ENCODE measurements at places on chromosomes 6 and 20.

- no peaks in the 10 kb centered on the region for H3K27me3 ChIP-seq
- H3K4me1 ChIP-seq = no peaks in the 10 kb centered on the region
- H3K27ac ChIP-seq = no peak overlapping the region
These were observed 265.4 kb upstream of the CDH4 start for GRCh38 chr20:60986506-60987156.

- H3K4me1 ChIP-seq = peaks cover 45% of the 10 kb centered on the region
- no peaks in the 10 kb centered on the region for H3K36me3 ChIP-seq
- H3K4me3 ChIP-seq = peak within 1 kb of the TSS; percentile 80
- H3K27me3 ChIP-seq = no peaks in the 10 kb centered on the region
- peak; percentile 98 for DNase-seq
- peak within 1 kb of the TSS; percentile 96 for H3K27ac ChIP-seq
These were observed at the start of gene RALY for GRCh38 chr20:33993576-33994221. Gene RALY, plus strand, starts transcription at chr20:33993911. Its CDS starts 78,164 bp downstream, at chr20:34072075.

- no peak overlapping the region for H3K4me3 ChIP-seq
- no peaks in the 10 kb centered on the region for H3K4me1 ChIP-seq
- H3K27ac ChIP-seq = no peak overlapping the region
- no peak for DNase-seq
- H3K27me3 ChIP-seq = no peaks in the 10 kb centered on the region
These were observed 205.7 kb upstream of the ARG1 start for GRCh38 chr6:131367206-131367873.

- H3K36me3 ChIP-seq = no peaks in the 10 kb centered on the region
- no peak overlapping the region for H3K27ac ChIP-seq
- no peaks in the 10 kb centered on the region for H3K4me1 ChIP-seq
- no peak for DNase-seq
- no peak overlapping the region for H3K4me3 ChIP-seq
- H3K27me3 ChIP-seq = no peaks in the 10 kb centered on the region
These were observed 35.4 kb upstream of the RCAN2 start for GRCh38 chr6:46526607-46527006.

DNA sequence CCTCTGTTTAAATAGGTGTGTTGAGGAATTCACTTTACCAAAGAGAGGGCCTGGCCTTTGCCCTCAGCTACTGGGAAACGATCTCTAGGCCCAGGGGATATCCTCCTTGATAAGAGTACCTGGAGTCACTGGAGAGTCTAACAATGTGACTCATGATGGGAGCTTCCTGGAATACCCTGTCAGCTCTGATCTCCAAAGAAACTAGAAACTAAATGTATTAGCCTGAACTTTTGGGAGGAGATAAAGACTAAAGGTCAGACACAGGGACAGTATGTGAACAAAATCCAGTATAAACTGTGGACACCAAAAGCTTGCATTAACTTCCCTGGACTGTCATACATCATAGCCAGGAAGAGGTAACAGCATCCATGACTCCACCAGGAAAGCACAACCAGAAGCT, 148.5 kb downstream of the RNGTT start:
- H3K36me3 ChIP-seq = no peaks in the 10 kb centered on the region
- H3K27ac ChIP-seq = no peak overlapping the region
- no peaks in the 10 kb centered on the region for H3K27me3 ChIP-seq
- H3K4me3 ChIP-seq = no peak overlapping the region

DNA sequence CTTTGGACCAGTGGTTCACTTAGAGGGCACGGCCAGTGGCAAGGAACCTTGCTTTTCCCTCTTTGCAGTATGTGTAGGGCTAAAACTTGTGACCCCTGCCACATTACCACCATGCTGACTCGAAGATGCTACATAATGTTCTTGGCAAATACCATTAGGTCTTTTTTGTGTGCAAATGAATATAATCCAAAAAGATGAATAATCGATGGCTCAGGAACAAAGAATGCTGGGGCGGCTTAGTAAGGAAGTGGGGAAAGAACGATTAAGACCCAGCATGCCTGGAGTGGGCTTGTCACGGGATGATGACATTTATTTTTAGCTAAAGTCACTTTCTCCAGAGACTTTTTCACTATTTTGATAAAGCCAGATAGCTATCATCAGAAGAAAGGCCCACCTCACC, 23.1 kb downstream of the CMTR1 start:
- peaks cover 24% of the 10 kb centered on the region for H3K36me3 ChIP-seq
- H3K27me3 ChIP-seq = no peaks in the 10 kb centered on the region
- no peaks in the 10 kb centered on the region for H3K4me1 ChIP-seq
- no peak for DNase-seq
- H3K27ac ChIP-seq = no peak overlapping the region

DNA sequence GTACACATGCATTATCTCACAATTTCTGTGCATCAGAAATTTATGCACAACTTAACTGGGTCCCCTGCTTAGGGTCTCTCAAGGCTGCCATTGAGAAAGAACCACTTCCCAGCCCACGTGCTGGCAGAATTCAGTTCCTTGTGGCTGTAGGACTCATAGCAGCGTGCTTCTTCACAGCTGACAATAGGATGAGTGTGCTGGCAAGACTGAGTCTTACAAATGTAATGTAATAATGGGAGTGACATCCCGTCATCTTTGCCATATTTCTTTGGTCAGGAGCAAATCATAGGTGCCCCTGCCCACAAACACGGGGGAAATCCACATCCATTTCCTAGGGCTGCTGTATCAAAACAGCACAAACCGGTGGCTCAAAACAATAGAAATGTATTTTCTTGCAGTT, 77.4 kb downstream of the FIG4 start:
- no peaks in the 10 kb centered on the region for H3K27me3 ChIP-seq
- DNase-seq = no peak
- H3K36me3 ChIP-seq = peaks cover 15% of the 10 kb centered on the region

GRCh38 chr6:169692516-169692915, 9.3 kb downstream of the WDR27 start:
- no peaks in the 10 kb centered on the region for H3K4me1 ChIP-seq
- H3K27me3 ChIP-seq = peaks cover 2% of the 10 kb centered on the region
- DNase-seq = no peak
- H3K36me3 ChIP-seq = peaks cover 3% of the 10 kb centered on the region

GRCh38 chr20:19940988-19941460, 76.1 kb upstream of the NAA20 start:
- no peak overlapping the region for H3K4me3 ChIP-seq
- no peaks in the 10 kb centered on the region for H3K36me3 ChIP-seq
- no peaks in the 10 kb centered on the region for H3K27me3 ChIP-seq
- peaks cover 48% of the 10 kb centered on the region for H3K4me1 ChIP-seq
- peak overlapping the region; percentile 14 for H3K27ac ChIP-seq

DNA sequence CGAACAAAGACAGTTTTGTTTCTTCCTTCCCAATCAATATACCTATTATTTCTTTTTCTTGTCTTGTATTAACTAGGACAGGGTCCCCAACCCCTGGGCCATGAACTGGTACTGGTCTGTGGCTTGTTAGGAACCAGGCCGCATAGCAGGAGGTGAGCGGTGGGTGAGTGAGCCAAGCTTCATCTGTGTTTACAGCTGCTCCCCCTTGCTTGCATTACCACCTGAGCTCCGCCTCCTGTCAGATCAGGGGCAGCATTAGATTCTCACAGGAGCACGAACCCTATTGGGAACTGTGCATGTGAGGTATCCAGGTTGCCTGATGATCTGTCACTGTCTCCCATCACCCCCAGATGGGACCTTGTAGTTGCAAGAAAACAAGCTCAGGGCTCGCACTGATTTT, 151.9 kb downstream of the CDKAL1 start:
- H3K4me3 ChIP-seq = no peak overlapping the region
- no peak overlapping the region for H3K27ac ChIP-seq
- H3K27me3 ChIP-seq = no peaks in the 10 kb centered on the region
- no peak for DNase-seq

DNA sequence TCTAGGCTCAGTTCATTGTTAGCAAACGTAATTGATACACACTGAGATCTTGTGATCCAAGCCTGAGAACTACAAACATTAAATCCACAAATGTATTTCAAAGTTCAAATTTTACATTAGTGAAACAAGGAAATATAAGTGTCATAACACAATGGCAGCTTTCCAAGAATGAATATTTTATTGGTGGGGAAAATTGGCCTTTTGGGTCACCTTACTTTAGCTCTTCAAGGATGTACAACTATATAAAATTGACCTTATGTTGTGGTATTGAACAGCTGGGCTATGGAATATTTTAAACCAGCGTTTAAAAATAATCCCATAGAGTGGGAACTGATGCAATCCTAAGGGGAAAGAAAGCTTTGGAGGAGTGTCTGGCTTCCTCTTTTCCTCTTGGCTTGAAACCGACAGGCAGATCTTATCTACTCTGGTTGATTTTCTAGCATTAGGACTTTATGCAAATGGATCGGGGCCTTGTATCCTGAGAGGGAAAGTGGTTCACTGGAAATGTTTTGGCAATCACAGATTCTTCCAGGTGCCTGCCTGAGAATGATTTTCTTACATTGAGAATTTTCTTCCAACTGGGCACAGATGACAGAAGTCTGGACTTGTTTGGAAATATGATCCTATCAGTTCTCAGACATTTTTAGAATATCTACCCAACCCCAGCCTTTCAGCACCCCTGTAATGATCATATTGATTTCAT, 184.8 kb upstream of the ECI2 start:
- H3K36me3 ChIP-seq = no peaks in the 10 kb centered on the region
- H3K4me3 ChIP-seq = no peak overlapping the region
- H3K4me1 ChIP-seq = peaks cover 54% of the 10 kb centered on the region
- H3K27me3 ChIP-seq = no peaks in the 10 kb centered on the region

DNA sequence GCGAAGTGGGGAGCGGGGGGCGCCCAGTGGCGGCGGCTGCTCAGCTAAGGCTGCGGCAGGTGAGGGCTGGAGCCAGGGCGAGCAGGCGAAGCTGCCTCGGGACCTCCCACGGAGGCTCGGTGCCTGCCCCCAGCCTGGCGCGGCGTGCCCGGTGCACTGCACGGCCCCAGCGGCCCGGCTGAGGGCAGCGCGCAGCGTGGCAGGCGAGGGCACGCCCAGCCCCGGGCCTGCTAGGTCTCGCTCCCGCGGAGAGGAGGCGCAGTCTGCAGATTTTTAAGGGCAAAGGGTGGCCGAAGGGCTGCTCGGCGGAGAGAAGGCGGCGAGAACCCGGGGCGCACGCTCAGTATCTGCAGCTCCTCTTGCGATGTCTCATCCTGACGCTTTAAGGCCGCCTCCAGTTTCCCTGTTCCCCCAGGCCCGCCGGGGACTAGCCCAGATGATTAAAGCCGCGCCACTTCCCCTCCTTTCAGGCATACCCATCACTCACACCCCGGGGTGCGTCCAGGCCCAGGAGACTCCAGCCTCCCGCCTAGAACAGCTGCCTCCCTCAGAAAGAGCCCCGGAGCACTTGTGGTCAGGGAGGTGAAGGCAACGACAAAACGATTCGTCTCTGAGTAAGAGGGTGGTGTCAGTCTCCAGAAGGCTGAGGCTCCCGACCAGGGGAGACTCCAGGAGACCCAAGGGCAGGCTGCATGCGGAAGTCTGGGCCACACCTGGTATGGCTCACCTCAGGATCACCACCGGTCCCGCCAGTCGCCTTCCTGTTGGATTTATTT, at the start of gene FERMT1:
TSS of gene FERMT1 (minus strand) at position 158 of the 776 bp plus-strand sequence. CDS start 3,476 bp downstream, outside the sequence.
- H3K27me3 ChIP-seq = no peaks in the 10 kb centered on the region
- peak within 1 kb of the TSS; percentile 62 for H3K4me3 ChIP-seq
- H3K27ac ChIP-seq = no peak within 1 kb of the TSS
- H3K4me1 ChIP-seq = no peaks in the 10 kb centered on the region

GRCh38 chr6:84575264-84575663, 189.1 kb downstream of the TBX18 start:
- H3K4me3 ChIP-seq = no peak overlapping the region
- H3K27me3 ChIP-seq = no peaks in the 10 kb centered on the region
- no peaks in the 10 kb centered on the region for H3K36me3 ChIP-seq
- no peak overlapping the region for H3K27ac ChIP-seq
- no peaks in the 10 kb centered on the region for H3K4me1 ChIP-seq

- H3K27me3 ChIP-seq = no peaks in the 10 kb centered on the region
- H3K4me3 ChIP-seq = no peak overlapping the region
- DNase-seq = no peak
- no peaks in the 10 kb centered on the region for H3K4me1 ChIP-seq
- H3K27ac ChIP-seq = no peak overlapping the region
These were observed 204.3 kb upstream of the CST7 start for GRCh38 chr20:24744747-24745146.

DNA sequence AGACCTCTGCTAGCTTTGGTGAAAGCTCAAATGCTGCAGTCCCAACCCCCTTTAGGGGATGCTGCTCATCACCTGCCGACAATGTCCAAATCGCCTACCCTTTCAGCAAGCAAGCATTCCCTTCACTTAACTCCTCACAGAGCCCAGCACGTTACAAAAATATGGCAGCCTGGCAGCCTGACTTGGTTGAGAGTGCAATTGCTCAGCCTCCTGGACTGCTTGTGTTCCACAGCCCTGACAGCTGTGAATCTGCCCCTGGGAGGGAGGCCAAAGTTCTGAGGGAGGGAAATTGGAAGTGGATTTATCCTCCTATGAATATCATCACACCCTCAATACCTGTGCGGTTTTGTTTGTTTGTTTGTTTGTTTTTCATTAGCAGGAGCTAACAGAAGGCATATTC, 231.0 kb downstream of the HIVEP2 start:
- H3K4me1 ChIP-seq = peaks cover 3% of the 10 kb centered on the region
- H3K27me3 ChIP-seq = no peaks in the 10 kb centered on the region
- H3K36me3 ChIP-seq = no peaks in the 10 kb centered on the region
- no peak for DNase-seq
- no peak overlapping the region for H3K27ac ChIP-seq

GRCh38 chr6:144049386-144049785, 41.3 kb upstream of the PLAGL1 start:
- no peak for DNase-seq
- no peaks in the 10 kb centered on the region for H3K36me3 ChIP-seq
- no peaks in the 10 kb centered on the region for H3K4me1 ChIP-seq
- no peaks in the 10 kb centered on the region for H3K27me3 ChIP-seq
- H3K27ac ChIP-seq = no peak overlapping the region

GRCh38 chr6:42001506-42001905, 48.8 kb upstream of the TAF8 start:
- no peaks in the 10 kb centered on the region for H3K27me3 ChIP-seq
- H3K4me1 ChIP-seq = no peaks in the 10 kb centered on the region
- no peak for DNase-seq
- no peak overlapping the region for H3K4me3 ChIP-seq
- no peaks in the 10 kb centered on the region for H3K36me3 ChIP-seq

GRCh38 chr6:95094751-95095663, 482.3 kb upstream of the MANEA start:
- no peak for DNase-seq
- H3K4me3 ChIP-seq = no peak overlapping the region
- H3K27me3 ChIP-seq = no peaks in the 10 kb centered on the region
- H3K4me1 ChIP-seq = no peaks in the 10 kb centered on the region
- no peaks in the 10 kb centered on the region for H3K36me3 ChIP-seq

DNA sequence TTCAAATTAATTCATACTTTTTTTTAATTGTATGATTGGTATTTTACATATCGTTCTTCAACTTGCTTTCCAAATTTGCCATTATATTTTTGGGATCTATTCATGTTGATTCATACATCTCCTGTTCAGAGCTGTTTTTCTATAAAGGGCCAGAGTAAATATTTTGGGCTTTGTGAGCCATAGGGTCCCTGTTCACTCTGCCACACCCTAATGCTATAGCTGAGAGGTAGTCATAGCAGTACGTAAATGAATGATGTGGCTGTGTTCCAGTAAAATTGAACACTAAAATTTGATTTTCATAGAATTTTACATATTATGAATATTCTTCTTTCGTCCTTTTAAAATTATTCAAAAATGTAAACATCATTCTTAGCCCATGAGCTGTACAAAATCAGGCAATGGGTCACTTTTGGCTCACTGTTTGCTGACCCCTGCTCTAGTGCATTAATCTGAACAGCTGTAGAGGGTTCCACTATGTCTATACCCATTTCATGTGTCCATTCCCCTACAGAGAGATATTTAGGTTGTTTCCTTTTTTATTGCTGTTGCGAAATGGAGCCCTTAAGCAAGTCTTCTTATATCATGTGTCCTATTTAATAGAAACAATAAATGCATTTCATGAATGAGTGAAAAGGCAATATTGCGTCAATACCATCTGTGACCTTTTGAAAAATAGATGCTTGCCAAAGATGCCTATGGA, 136.4 kb upstream of the SALL4 start:
- no peak for DNase-seq
- H3K36me3 ChIP-seq = no peaks in the 10 kb centered on the region

Data from psoas muscle (tissue), 8 donors.